ENCODE measurements at places on chromosomes 1 and 21.

DNA sequence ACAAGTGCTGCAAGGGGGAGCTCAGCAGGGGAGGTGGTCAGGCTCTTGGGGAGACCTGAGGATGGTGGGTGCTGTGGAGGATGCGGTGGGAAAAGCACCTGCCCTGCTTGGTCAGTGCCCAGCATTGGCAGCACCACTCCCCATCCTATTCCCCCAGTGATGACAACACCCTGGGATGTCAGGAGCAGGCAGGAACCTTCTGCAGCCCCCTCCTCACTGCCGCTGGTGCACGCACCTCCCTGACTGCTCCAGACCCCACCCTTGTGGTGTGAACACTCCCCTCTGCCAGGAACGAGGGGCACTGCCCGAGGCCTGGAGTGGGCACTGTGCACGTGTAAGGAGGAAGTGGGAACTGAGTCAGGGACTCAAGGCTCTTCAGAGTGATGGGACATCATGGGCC lies 12.5 kb downstream of the TMPRSS3 start:
- no peak for DNase-seq

DNA sequence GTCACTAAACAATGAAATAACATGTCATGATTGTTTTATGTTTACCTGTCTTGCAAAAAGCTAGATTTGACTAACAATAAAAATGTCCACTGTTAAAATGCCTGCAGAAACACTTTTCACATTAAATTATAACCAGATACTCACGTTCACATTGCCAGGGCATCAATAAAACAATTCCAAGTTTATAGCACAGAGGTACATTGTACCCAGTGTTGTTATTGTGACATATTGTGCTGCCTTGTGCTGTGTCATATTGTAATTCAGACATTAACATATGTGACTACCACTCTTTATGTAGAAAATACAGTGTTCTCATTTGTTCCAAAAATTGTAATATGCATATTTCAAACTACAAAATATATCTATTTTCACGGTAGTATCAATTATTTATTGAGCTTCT lies 766.1 kb downstream of the NCAM2 start:
- no peak for DNase-seq

DNA sequence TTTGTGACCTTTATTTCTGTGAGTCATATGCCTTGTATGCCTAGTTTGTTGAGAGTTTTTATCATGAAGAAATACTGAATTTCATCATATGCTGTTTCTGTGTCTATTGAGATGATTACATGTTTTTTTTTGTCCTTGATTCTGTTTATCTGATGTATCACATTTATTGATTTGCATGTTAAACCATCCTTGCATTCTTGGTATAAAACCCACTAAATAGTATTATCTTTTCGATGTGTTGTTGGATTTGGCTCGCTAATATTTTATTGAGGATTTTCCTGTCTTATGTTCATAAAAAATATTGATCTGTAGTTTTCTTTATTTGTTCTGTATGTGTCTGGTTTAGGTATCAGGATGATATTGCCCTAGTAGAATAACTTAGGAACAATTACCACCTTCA lies 164.7 kb upstream of the CHRM3 start:
- DNase-seq = no peak

GRCh38 chr1:89945852-89946476 lies 48.9 kb upstream of the ZNF326 start:
- DNase-seq = no peak

GRCh38 chr1:112461200-112461871 lies 47.4 kb upstream of the WNT2B start:
- no peak for DNase-seq

DNA sequence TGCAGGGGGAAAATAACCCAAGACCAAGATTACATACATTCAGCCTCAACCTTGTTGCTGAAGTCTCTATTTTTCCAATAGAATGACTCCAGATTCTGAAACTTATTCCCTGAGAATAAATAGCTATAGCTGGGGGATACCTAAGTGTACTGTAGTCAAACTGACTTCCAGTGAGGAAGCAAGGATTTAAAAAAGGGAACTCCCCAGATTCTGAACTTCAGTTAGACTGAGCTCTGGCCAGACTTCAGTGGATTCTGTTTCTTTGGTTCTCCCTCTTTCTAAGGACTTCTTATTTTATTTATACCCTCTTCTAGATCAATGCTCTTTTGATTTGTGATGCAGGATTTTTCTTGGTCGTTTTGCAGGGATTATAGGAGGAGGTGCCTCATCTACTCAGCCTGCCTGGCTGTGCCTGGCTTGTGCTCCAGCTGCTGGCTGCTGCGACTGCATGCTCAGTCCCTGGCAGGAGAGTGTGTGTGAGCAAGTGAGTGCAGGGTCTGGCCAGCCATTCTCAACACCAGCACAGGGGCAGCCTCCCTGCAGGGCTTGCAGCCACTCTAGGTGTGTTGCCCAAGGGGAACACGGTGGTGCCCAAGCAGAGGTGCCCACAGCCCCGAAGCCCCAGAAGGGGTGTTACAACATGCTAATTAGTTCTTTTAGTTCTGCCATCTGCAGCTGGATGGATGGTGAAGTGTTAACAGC lies 43.0 kb downstream of the SPATA17 start:
- no peak for DNase-seq

DNA sequence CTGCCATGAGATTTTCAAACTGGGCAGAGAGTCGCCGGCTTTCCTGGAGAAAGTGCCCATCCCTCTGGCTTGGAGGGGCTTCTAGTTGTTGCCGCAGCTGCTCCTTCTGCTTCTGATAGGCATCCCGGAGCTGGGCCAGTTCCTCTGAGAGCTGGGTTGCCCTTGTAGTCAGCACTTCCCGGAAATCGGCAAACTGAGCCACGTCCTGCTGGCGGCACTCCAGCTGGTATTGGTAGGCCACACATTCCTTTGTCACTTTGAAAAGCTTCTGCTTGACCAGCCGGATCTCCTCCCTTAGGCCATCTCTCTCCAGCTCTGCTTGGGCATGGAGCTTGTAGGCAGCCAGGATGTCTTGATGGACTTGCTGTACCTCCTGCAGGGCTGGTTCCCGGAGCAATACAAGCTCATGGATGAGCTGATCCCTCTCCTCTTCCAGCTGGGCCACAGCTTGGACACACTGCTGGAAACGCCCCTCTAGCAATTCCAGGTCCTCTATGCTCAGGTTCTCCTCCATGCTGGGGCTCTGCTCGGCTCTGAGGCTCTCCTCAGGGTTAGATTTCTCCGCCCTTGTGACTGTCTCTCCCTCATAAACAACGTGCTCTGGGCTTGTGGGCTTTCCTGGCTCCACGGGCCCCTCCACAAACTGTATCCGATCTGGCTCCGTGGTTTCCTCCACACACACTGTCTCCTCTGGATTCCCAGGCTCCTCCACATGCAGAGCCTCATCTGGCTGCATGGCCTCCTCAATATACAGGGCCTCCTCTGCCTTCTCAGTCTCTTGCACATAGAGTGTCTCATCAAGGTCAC lies 7.3 kb downstream of the SYNC start:
- DNase-seq = peak; percentile 62

DNA sequence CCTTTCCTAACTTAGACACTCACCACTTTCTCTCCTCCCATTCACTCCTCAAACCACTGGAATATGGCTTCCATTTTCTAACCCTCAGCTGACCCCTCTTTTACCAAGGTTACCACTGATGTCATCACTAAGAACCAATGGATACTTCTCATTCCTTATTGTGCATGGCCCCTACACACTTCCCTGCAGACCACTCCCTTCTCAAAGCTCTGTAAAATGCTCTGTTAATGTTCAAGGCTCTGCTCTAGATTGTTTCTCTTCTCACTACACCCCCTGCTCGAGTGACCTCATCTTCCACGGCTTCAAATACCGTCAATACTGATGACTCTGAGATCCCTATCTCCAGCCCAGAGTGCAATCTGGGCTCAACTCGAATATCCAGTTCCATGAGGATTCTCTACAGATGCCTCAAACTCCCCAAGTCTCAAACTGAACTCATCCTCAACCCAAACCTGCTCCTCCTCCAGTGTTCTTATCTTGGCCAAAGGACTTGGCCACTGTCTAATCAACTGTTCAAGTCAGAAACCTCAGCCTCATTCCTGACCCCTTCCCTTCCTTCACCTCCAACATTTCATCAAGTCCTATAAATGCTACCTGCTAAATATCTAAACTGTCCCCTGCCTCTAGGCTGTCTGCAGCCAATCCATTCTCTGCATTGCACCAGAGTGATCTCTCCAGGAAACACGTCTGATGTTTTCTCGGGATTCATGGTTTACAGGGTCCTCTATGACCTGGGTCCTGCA lies 41.3 kb upstream of the BMP8B start:
- no peak for DNase-seq
